ENCODE measurements at places on chromosomes 6 and 20. TPM values are rescaled to one million over a fixed set of nuclear protein-coding genes. Genes with fewer than 3 reads are reported as not detected.

MAP1LC3A gene
- 22.0 TPM for total RNA-seq

NT5E gene
- 223 TPM for total RNA-seq

ARFGEF3 gene
- 8.2 TPM for total RNA-seq

HELZ2 gene
- total RNA-seq = 47.2 TPM

PNPLA1 gene
- total RNA-seq = not detected

TPD52L1 gene
- total RNA-seq = 3.7 TPM

CSNK2A1 gene
- total RNA-seq = 135 TPM

NMBR gene
- 0.11 TPM for total RNA-seq

CDSN gene
- total RNA-seq = not detected

PPP1R3G gene
- total RNA-seq = 0.39 TPM

MRPL2 gene
- 24.3 TPM for total RNA-seq

ASIP gene
- not detected for total RNA-seq

COL9A1 gene
- total RNA-seq = not detected

PRDM1 gene
- total RNA-seq = 1.5 TPM

TOMM6 gene
- total RNA-seq = 95.8 TPM

SIGLEC1 gene
- total RNA-seq = not detected

TAF8 gene
- 16.3 TPM for total RNA-seq

SLC22A16 gene
- total RNA-seq = not detected

SLC35A1 gene
- total RNA-seq = 13.9 TPM

CLVS2 gene
- total RNA-seq = not detected

NKX2-4 gene
- not detected for total RNA-seq

Data from pulmonary artery endothelial cell (primary cell).